ENCODE measurements at places on chromosomes 5 and 9.

DNA sequence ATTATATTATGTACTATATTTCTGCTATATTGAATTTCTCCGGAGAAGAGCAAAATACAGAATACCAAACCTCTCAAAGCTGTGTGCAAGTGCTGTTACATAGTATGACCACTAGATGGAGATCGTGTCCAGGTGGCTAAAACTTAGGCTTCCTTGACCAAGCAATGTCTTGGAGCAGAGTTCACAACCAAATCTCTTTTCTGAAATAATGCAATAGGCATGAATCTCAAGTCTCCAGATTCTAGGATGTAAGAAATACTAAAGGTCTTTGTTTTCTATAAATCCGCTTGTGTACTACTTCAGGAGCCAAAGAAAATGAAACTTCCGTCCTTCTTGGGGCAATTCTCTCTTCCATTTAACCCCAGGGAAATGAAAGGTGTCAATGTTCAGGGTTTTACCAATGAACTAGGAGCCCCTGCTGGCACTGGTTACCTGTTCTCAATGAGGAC lies 181.5 kb upstream of the RAI14 start:
- peak; percentile 52 for DNase-seq

GRCh38 chr5:58265246-58265930 lies 194.5 kb downstream of the PLK2 start:
- no peak for DNase-seq

DNA sequence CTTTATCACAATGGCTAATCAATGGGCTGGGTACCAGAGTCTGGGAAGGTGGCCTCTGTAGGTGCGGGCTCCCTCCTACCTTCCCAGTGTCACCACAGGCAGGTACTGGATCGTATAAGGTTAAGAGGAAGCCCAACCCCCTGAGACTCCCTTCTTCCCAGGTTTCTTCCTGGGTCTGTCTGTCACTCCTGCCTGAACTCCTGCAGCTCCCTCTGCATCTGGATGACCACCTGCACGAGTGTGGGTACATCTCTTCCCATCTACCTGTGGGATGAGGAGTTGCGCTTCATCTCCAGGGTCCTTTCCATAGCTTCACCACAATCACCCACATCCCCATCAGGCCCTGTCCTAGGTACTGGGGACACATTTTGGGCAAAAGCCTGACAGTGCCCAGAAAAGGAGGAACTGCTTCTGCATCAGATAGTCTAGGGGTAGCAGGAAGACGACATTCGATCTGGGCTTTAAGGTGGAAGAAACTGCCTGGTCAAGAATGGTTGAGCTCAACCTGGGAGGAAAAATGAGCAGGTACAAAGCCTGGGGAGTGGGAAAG lies 112.2 kb upstream of the ALDH1B1 start:
- DNase-seq = no peak

GRCh38 chr9:89750117-89750791 lies 145.4 kb downstream of the GADD45G start:
- peak; percentile 55 for DNase-seq

- no peak for DNase-seq
Measured at GRCh38 chr5:167837127-167837526, 454.3 kb upstream of the WWC1 start.

DNA sequence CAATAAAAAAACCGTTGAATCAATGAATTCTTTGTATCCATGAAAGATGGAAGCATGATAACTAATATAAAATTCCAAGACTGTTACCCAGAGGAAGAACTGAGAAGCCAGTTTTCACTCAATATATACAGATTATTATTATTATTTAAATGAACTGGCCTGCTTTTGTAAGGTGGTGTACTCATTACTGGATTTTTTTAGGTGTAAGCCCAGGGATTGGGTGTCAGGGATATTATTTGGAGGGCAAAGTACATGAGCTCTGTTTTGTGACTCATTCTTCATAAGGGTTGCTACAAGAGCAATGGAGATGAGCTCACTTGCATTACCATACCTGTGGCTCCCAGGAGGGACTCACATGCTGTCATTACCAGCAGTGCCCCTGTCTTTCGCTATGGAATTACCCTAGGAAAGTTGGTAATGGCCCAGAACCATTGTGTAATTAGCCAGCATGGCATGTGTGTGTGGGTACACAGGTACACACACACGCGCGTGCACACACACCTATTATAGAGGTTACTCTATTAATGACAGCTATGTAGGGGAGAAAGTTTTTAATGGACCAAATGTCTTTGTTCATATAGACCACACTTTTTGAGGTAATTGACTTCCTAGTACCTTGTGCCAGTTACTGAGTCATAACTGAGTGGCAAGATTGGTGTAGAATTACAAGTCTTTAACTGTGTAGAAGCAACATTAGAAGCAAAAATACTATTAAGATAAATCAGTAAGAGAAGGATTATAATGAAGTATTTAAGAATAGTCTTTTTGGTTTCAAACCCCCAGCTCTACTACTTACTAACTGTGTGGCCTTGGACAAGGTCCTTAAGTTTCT lies 143.4 kb downstream of the GDNF start:
- no peak for DNase-seq

GRCh38 chr5:87829217-87829551 lies 416.5 kb upstream of the CCNH start:
- no peak for DNase-seq

- DNase-seq = peak; percentile 7
Measured at GRCh38 chr5:7762267-7762666, 88.7 kb downstream of the CFAP90 start.

GRCh38 chr5:82351754-82352145 lies 73.6 kb upstream of the RPS23 start:
- DNase-seq = no peak

GRCh38 chr9:36551129-36551528 lies 21.6 kb upstream of the MELK start:
- no peak for DNase-seq

- DNase-seq = no peak
Measured at GRCh38 chr5:14879937-14880589, 8.5 kb upstream of the ANKH start.

DNA sequence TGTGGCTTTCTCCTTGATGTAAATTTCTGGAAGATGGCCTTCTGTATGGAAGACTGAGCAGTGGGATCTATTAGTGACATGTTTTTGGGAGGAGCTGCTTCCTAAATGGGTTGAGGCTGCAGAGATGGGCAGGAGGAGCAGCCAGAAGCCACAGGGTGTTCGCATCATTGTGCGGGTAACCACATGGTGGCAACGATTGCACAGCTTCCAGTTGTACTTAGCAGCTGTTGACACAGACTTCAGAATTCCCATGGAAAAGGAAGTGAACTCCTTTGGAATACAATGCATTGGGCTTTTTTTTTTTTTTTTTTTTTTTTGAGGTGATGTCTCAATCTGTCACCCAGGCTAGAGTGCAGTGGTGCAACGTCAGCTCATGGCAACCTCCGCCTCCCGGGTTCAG lies 297.3 kb downstream of the NR3C1 start:
- peak; percentile 32 for DNase-seq

DNA sequence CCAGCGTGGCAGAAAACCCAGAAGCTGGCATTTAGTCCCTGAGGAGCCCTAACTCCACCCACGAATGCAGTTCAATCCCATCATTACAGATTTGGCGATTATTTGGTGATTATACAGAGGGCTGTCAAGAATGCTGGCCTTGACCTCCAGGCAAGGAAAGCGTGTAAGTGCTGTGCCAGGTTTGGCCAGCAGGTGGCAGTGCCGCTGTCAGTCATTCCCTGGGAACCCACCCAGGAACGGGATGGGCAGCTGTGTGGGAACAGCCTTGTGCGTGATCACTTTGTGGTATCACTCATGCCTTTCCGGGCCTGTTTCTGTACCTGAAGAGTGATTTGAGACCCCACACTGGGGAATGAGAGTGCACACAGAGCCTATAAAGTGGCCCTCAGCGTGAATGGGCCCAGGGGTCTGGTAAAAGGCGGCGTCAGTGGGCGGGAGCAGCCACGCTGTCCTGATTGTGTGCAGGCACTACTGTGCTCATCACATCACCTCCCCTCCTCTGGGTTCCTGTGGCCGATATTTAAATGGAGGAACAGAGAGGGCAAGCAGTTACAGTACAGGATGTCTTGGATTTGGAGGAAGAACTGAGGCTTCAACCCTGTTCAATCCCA lies 215.6 kb downstream of the ROR2 start:
- peak; percentile 71 for DNase-seq

- DNase-seq = no peak
Measured at GRCh38 chr5:68154119-68154857, 61.3 kb upstream of the PIK3R1 start.

DNA sequence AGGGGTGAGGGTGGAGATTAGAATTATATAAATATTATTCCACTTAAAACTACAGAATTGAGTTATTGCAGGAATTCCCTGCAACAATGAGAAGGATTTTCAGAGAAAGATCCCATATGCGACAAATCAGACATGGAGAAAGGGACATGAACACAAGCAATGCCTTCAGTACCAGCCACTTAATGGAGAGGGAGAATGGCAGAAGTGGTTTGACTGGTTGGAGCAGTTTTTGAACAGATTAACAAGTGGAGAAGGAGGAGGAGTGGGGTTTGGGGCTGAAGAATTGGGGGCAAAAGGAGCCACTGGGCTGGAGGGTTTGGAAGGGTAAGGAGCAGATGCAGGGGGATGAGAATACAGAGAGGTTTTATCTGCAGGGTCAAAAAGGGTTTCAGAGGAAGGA lies 620.9 kb upstream of the PTPRD start:
- no peak for DNase-seq

DNA sequence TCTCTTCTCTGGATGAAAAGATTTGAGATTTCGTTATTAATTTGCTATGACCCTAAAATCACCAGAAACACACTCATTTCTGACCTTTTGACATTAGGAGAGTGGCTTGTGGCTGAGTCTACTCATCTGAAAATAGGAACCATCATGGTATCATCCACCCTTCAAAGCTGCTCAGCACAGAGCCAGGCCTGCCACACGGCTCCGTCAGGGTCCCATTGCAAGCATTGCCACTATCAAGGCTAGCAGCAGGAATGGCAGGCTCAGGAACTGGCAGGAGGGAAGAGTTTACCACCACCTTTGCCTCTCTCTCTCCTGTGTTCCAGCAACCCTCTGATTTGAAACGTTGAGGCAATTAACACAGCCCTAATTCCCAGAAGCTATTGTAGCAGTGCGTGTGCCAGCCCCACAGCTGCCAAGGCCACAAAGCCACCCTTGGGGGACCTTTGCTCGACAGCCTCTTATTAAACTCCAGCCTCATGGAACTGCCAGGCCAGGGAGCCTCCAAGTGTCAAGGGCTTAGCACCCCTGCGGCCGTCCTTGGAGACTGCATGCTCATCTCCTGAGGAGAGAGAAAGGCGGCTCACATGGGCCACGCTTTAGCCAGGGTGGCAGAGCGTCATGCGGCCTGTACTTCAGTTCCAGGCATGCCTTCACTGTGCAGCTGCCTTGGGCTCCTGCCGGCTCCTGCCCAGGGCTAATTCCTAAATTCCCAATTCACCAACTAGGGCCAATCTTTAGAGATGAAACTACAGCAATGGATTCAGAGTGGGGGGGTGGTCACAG lies 145.9 kb downstream of the ROR2 start:
- no peak for DNase-seq

DNA sequence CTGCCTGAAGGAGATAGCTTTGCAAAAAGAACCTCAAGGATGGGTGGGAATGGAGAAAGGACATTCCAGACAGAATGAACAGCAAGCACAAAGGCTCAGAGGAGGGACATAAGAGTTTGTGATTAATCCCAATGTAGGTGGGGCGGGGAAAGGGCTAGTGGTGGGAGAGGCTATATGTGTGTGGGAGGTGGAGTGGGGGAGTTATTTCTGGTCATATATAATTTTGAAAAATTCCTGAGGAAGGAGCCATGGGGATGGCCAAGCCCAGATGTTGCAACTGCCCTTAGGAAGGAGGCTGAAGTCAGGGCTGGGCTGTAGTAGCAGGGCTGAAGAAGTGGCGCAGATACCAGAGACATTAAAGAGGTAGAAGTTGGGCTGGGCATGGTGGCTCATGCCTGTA lies 13.4 kb upstream of the CCL27 start:
- DNase-seq = no peak

DNA sequence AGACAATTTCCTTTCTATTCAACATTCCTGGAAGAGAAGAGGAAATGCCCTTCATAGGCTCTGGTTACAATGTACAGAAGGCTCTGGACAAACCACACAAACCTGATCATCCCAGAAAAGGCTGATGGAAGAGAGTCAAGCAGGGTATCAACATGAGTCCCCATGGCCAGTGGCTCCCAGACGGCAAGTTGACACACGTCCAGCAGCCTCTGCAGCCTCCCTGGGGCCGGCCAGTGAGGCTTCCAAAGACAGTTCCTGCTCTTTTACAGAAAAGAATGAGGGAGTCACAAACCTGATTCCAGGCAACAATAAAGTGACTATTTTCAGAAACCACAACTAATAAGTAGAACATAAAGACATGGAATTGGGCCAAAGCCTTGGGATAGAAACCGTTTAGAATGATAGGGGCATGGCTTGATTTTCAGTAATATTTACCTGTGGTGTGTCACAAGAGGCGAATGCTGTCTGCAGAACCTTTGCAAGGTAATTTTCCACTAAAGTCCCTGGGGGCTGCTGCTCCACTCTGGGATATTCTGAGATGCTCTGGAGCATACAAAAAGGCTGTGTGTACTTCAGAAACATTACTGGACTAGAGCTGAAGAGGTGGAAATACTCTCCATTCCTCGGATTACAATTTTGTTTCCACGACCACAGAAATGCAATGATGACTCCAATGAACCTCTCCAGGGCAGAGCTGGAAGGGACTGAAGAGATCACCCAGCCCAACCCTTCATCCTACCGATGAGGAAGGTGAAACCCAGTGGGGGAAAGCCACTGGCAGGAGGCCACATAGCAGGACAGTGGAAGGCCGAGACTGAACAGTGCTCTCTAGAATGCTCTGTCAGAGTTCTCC lies 10.4 kb downstream of the MED27 start:
- no peak for DNase-seq

DNA sequence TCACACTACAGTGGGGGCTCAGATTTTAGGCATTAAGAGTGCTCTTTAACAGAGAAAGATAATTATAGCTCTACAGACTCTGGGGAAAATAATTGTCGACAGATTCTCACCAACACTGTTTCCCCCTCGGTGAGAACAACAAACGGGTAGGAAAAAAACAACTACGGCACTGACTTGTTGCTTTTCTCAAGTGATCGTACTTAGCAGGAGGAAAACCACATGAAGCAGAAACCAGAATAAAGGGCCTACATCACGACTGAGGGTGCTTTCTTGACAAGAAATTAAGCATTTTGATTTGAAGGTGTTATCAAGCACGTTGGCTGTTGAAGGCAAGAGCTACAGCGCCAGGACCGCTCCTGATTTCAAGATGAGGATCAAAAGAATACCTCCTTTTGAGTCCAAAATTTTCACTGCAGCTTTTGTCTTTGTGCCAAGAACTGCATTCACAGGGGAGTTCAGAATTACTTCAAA lies 27.2 kb upstream of the CER1 start:
- no peak for DNase-seq

DNA sequence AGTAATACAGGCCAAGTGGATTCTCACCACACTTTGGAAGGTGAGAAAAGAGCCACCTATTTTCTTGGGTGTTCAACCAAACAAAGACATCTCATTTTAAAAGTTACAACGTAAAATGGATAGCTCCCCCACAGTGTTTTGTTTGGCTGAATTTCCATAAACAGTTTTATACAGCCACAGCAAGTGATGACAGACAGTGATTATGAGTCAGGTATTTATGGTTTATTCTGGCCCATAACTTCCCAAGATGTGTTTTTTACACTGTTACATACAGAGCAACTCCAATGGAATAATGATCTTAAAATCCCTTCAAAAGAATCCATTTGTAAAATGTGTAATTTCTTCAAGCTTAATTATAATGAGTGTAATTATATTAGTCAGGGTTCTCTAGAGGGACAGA lies 421.3 kb downstream of the TLE1 start:
- DNase-seq = no peak

All from ELF-1 (cell line).